AG08396 (cell line): ENCODE measurements at places on chromosomes 6 and 20.

DNA sequence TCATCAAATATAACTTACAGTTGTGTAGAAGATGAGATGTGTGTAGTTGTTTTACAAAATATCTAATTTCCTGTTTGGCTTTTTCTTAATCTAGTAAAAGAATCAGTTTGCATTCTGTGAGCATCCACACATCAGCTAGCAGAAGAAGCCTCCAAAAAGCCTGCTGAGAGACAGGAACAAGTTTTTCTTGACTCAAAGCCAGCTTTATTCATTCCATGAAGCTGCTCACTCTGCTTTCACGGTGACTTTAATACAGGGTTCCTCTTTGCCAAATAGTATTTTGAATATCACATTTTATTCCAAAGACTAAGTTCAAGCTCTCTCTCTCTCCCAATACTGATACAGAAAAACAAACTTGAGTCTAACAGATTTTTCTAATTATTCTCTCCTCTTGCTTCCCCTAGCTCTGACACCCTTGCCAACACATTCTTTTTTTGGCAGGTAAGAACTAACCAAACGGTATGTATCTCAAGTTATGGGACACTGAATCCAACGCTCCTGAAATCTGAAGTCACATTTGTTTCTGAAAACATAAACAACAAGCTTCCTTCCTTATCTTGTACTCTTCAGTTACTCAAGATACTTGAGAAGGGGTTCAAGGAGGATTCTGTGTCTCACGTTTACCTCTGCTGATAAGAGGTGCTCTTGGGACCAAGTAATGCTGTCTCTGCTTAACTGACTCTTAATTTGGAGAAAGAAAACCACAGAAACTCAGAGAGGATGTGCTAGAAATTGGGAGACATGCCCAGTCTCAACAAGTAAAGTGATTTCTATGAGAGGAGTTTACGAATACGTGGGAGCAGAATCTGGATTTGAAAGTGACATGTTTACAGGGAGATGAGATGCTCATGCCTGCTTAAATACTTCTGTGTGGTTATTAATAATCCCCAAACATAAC is 184.2 kb upstream of the SPTLC3 start:
- DNase-seq: no peak

- no peak for DNase-seq
Observed at GRCh38 chr6:3549314-3549940, 92.6 kb upstream of the SLC22A23 start.

DNA sequence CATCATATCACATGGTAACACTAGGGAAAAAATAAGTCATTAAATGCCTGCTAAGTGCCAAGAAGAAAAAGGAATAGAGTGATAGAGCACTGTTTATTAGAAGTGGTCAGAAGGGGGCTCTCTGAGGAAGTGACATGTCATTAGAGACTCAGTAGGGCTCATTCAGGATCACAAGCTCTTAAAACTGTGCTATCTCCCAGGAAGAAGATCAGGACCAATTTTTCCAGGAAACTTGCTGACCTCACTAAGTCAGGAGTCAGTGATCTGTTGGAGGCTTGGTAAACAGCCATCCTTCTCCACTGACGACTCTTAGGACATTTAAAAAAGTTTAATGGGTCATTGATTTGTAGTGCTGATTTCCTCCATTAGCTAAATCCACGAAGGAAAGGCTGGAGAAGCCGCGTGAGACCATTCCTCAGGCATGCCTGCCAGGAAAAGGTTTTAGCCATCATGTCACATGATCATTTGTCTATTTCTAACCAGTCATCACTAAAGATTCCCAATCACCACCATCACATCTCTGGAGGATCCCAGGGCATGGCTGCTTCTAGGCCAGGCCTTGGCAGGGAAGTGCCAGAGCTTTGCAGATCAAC is 5.9 kb upstream of the PTPN1 start:
- no peak for DNase-seq

DNA sequence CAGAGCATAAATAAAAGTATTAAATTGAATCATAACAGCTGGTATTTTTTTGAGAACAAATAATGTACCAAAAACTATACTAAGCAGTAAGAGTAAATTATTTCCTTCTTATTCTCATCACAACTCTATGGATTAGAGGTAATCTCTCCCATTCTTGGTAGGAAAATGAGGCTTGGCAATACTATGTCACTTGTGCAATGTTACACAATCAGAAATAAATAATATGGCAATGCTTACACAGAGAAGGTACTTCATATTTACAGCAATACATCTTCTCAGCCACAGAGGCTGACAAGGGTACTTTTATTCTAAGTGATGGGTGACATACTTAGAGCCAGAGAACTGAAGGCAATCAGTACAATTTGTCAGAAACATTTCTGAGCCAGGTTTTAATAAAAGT is 3.9 kb downstream of the DST start:
- no peak for DNase-seq

GRCh38 chr20:48797275-48797825 is 30.4 kb downstream of the PREX1 start:
- DNase-seq: no peak

GRCh38 chr6:157569543-157569942 is 188.6 kb downstream of the ZDHHC14 start:
- no peak for DNase-seq

- DNase-seq: no peak
Observed at GRCh38 chr20:9054176-9054575, 14.7 kb upstream of the PLCB4 start.

- no peak for DNase-seq
Observed at GRCh38 chr6:20211941-20212391, 303 bp downstream of the MBOAT1 start.
